ENCODE measurements at places on chromosomes 7 and 10.

GRCh38 chr10:48745662-48746245, 61.1 kb downstream of the WDFY4 start:
- no peak for DNase-seq

- DNase-seq, result no peak
These were observed 3.9 kb downstream of the LSMEM1 start for GRCh38 chr7:112484671-112485167.

- DNase-seq, result no peak
These were observed 8.5 kb upstream of the PRSS1 start for GRCh38 chr7:142740786-142741185.

GRCh38 chr7:75951506-75951905, 36.6 kb downstream of the POR start:
- no peak for DNase-seq

DNA sequence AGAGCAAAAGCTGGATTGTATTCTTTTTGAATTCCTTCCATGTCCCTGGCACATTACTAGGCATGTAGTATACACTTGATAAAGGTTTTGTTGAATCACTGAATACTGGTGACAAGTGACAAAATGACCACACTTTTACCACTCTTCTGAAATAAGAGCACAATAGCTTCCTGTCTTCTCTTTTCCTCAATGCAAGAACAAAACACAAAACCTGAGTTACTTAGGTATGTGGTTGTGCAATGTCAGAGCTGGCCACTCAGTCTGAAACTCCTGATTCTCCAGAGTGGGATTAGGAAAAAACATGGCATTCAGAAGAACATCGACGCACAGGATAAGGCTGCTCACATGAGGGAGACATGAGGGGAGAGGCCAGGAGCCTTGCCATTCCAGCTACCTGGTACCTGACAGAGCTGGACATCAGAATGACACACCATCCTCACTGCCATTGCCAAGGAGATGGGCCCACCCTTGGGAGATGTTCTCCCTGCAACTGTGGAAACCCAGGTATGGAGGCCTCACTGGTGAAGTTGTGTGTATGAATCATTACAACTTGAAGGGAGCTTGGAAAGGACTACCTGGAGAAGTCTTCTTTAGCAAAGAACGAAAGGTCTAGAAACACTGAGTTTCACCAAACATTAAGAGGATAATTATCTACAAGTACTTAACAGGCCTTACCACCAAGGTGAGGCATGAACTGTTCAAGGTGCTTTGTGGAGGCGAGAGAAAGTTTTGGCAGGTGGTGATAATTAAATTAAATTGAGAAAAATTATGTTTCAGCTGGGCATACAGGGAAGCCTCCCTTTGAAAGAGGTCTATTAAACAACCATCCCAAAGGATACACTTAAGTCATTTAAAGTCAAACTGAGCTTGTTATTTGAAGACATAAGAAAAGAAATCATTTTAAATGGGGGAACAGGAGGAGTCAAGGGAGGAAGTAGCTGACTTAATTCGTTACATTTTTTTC, 246.5 kb upstream of the AOAH start:
- no peak for DNase-seq

Data from stimulated activated CD8-positive, alpha-beta memory T cell treated with anti-CD3 and anti-CD28 coated beads, Interleukin-7, amount 100 ng/mL, for 1 hour (primary cell).